ENCODE measurements at places on chromosomes 16 and 17. TPM values are rescaled to one million over a fixed set of nuclear protein-coding genes. Genes with fewer than 3 reads are reported as not detected.

DNA sequence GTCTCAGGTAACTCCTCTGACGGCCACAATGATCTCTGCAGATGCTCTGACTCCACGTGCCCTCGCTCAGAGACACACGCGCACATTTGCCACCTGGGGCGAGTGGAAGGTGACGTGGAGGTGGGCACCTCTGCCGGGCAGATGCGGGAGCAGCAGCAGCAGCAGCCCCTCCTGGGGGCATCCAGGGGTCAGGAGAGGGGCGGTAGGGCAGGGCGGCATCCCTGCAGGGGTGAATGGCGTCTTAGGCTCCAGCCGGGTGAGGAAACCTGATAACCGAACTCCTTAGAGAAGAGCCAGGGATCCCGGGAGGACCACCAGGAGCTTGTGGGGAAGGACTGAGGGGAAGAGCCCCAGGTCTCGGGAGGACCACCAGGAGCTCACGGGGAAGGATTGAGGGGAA is 34.6 kb upstream of the CDH15 start:
- no peak for DNase-seq

DNA sequence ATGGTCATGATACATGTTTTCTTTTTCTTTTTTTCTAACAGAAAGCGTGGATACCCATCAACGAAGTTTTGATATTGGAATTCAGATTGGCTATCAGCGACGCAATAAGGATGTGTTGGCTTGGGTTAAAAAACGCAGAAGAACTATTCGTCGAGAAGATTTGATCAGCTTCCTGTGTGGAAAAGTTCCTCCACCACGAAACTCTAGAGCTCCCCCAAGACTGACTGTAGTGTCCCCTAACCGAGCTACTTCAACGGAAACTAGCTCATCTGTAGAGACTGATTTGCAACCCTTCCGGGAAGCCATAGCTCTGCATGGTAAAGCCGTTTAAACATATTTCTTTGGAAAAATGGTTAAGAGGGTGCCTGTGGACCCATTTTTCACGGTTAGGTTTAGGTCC is 11.5 kb downstream of the HAPSTR1 start:
- DNase-seq = no peak

DNA sequence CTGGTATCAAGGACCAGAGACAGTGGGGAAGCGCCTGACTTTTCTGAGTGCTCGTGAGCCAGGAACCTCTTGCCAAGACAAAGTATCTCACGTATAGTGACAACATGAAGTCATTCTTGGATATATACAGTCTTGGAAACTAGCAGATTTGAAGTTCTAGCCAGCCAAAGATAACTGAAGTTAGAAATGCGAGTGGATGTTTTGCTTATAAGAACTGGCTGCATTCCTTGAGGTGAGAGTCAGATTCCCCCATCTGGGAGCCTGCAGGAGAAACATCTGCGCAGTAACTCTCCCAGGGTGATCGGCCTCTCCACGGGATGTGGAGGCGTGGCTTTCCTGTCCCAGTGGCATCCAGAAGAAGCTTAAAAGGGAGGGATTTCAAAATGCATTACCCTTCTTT is 89.8 kb downstream of the SHISA6 start:
- no peak for DNase-seq

DNA sequence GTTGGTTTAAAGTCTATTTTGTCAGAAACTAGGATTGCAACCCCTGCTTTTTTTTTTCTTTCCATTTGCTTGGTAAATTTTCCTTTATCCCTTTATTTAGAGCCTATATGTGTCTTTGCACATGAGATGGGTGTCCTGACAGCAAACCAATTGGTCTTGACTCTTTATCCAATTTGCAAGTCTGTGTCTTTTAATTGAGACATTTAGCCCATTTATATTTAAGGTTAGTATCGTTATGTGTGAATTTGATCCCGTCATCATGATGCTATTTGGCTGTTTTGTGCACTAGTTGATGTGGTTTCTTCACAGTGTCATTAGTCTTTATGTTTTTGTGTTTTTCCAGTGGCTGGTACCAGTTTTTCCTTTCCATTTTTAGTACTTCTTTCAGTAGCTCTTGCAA is 127.7 kb upstream of the ZNF267 start:
- DNase-seq = no peak

DNA sequence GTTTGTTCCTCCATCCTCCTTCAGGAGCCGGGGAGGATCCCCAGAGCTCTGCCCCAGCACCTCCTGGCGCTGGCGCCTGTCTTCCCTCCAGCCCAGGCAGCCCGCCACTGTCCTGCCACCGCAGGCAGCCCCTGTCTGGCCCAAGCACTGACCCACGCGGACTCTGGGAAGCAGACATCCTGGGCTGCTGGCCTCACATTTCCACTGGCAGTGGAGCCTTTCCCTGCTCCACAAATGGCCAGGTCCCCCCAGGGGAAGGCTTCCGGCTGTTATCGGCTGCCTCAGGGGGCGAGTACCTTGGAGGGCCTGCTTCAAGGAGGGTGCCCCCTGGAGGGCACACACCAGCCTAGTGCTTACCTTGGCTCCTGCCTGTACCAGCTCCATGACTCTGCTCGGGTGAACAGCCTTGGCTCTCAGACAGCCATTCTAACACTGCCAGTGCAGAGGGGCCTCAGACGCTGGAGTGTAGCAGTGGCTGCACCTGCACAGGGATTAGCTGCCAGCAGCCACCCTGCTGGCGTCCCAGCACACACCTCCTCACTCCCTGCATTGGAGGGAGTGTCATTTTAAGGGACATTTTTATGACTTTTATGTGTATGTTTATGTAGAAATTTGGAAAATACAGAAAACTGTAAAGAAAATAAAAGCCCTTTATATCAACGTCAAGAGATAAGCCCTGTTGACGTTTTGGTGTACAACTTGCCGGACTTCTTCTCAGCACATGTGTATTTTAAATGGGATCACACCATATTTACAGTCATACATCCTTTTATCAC is 21.0 kb downstream of the ACE start:
- DNase-seq = no peak

DNA sequence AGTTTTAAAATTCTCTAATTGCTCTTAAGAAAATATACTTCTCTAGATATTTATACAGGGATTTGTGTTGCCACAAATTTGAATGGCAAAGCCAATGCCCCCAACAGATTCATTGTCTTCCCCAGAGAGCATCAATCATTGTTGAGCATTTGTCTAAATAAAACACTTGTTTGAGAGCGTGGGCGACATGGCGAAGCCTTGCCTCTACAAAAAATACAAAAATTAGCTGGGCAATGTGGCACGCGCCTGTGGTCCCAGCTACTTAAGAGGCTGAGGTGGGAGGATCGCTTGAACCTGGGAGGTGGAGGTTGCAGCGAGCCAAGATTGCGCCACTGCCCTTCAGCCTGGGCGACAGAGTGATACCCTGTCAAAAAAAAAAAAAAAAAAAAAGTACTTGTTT is 13.4 kb upstream of the SRSF1 start:
- no peak for DNase-seq

DNA sequence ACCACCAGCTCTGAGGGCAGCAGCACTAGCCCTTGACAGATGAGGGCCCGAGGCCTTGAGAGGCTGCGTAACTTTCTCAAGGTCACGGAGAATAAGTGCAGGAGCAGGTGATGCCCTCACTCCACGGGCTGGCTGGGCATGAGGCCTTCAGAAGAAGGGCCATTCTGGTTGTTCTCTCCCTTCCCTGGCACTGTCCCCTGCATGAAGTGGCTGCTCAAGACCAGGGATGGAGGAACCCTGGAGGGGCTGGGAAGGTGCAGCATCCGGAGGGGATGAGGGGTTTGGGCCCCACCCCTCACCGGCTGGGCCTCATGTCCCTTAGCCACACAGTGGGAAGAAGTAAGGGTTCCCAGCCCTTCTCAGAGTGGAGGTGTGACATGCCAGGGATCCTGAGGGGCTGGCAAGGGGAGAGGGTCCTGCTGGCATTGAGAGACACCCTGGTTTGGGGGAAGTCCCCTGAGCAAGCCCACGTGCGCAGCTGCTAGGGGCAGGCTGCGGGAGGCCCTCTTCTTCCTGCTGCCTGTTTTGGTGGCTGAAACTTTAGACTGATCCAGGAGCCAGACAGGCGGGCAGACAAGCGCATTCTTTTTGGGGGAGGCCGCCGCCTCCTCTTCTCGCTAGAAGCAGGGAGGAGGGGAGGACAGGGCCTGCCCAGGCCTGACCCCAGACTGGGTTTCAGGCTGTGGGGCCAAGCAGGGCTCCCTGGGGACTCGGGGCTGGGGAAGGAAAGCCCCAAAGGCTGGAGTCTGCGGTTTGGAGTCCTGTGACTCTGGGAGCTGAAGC is 74.0 kb downstream of the N4BP1 start:
- peak; percentile 87 for DNase-seq

DNA sequence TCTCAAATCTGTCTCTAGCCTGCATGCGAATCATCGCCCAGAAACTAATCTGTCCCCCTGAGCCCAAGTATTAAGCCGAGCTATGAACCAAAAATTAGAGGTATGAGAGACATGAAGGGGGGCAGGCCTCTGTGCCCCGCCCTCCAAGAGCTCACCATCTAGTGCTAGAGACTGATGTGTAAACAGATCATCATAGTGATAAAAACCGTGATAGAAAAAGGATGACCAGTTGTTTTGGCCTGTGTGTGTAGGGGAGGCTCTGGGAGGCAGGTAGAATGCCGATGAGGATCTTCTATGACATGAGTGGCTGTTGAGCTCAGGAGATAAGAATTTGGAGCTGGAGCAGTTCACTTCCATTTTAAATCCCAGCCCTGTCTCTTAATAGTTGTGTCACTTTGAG is 89.1 kb upstream of the TBX2 start:
- no peak for DNase-seq

- peak; percentile 54 for DNase-seq
These were observed 2.0 kb downstream of the TMC5 start for GRCh38 chr16:19419698-19420075.

- DNase-seq = no peak
These were observed 494 bp downstream of the PRSS41 start for GRCh38 chr16:2798723-2799204.

DNA sequence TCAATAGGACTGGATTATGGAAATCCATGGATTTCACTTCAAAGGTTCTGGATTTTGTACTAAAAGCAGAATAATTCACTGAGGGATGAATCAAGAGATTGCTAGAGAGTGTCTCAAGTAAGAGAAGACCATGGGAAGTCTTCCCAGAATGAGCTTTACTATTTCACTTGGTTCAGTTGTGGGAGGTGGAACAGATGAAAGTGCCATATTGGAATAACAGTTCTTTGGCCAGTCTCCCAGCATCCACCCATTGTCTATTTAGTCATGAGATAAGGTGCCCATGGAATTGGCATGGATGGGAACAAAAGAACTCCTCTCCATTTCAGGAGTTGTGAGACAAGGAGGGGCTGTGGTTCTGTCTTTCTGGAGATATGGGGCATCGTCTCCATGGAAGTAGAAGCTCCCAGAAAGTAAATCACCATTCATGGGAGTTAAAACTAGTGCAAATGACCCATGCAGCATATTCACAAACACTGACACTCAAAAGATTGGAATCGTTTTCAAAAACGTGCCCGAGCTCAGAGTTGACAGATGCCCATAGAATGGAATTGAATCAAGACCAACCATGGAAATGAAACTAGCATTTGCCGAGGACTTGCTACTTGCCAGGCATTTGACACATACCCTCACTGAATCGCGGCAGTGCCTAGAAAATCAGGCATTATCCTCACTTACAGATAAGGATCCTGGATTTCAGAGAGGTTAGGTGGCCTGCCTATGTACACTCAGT is 36.2 kb upstream of the CLEC3A start:
- DNase-seq = no peak

- DNase-seq = no peak
These were observed 125.1 kb downstream of the NPIPB5 start for GRCh38 chr16:22635801-22636200.

DNA sequence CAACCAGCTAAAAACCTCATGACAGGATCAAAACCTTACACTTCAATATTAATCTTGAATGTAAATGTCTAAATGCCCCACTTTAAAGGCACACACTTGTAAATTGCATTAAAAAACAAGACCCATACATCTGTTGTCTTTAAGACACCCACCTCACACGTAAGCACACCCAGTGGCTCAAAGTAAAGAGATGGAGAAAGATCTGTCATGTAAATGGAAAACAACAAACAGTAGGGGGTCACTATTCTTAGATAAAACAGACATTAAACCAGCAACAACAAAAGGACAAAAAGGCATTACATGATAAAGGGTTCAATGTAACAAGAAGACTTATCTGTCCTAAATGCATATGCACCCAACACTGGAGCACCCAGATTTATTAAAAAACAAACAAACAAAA is 35.6 kb downstream of the SDR42E1 start:
- no peak for DNase-seq

DNA sequence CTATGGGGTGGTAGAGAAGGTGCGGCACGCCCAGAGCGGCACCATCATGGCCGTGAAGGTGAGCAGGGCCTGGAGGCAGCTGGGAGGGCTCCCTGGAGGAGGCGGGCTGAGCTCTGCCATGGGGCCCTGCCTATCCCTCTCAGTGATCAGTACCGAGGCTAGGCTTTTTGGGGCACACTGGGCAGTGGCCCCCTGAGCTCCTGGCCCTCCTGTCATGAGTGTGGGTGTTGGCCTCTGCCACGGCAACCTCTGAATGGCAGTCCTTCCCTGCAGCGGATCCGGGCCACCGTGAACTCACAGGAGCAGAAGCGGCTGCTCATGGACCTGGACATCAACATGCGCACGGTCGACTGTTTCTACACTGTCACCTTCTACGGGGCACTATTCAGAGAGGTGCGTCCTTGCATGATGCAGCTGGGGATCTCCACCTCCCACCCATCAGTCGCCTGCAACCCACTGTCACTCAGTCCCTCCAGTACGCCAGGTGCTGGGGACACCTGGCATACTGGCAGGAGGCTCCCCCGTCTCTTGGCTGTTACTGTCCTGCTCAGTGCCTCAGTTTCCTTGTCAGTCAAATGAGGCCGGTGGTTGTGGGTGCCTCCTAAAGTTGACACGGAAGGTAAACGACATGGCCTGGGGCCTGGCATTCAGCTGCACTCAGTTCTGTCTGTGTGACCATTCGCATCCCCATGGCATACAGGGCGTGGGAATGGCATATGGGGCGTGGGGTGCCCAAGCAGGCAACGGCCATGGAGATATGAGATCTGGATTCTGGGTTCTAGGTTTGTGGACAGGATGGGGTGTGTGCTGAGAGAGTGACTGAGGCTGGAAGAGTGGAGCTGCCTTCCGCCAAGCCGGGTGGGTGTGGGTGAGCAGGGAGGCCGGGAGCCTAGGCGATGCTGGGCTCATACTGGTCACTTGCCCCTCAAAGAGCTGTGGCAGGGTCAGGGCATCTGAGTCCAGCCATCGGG is 16.4 kb downstream of the MAP2K3 start:
- DNase-seq = no peak

- peak; percentile 93 for DNase-seq
These were observed 73.5 kb upstream of the KIF2B start for GRCh38 chr17:53749178-53749577.

GRCh38 chr16:11007714-11008280 is 63.4 kb downstream of the CLEC16A start:
- DNase-seq = no peak

RHBDL1 gene
- total RNA-seq = 0.80 TPM

HOXB2 gene
- total RNA-seq = 59.3 TPM

KRT40 gene
- total RNA-seq = not detected

CASKIN1 gene
- 0.06 TPM for total RNA-seq

GP1BA gene
- total RNA-seq = not detected

CCL7 gene
- not detected for total RNA-seq

CX3CL1 gene
- total RNA-seq = not detected

SHISA6 gene
- not detected for total RNA-seq

KRT9 gene
- not detected for total RNA-seq

TMED6 gene
- not detected for total RNA-seq
